Stimulated activated CD4-positive, alpha-beta T cell treated with anti-CD3 and anti-CD28 coated beads, Interleukin-1b, Interleukin-23, amount 100 ng/mL, for 1 hour (primary cell): ENCODE measurements at places on chromosomes 5 and 9.

DNA sequence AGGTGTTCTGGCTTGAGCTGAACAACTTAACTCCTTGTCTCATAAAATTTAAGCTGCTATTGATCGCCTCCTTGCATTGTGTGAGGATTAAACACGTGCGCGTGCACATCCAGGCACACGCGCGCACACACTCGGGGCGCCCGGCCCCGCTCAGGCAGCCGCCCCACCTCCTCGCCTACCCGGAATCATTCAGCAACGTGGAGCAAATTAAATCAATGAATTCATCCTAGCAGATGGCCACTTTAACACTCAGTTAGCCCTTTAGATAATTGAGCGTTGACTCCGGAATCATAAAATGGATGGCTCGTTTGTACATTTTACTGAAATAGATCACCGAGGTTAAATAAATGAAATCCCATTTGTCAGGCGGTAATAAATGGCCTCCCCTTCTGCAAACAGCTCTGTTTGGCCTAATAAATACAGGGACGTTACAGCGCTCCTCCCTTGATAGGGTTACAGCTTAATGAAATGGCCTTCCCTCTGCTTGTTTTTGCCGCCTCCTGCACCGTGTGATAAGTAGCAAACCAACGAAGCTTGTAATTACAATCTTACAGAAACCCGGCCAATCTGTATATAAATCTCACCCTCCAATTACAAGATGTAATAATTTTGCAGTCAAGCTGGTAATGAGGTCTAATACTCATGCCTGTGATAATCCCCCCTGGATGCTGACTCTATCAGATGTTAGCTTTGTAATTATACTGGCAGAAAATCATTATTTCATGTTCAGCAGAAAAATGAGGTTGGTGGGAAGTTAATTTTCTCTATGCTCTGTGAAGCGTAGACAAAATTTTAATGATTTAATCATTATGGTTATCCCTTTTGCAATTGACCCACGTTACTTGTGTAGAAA lies 229.7 kb upstream of the IRX4 start:
- DNase-seq: no peak

DNA sequence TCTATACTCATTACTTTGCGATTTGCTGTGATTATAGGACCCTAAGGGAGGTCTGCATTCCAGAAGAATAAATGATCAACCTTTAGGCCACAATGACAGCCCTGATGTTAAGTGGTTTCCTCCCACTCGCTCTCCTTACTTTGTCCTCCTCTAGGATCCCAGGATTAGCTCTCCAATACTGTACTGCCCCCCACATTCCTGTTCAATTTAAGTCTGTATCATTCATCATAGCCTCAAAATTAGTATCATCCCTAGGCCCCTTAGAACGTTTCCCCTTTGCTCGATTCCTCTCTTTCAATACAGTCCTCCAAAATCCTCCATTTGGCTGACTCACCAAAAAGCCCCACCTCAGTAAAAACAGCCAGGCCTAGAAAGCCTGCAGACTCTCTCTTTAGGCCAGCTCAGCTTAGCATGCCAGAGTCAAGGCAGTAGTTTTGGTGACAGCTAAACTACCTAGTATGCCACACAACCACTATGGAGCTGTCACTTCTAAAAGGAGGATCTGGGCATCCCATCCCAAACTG lies 24.4 kb downstream of the RNF145 start:
- DNase-seq: no peak

- no peak for DNase-seq
These were observed 116.6 kb downstream of the ESM1 start for GRCh38 chr5:54868511-54869483.

DNA sequence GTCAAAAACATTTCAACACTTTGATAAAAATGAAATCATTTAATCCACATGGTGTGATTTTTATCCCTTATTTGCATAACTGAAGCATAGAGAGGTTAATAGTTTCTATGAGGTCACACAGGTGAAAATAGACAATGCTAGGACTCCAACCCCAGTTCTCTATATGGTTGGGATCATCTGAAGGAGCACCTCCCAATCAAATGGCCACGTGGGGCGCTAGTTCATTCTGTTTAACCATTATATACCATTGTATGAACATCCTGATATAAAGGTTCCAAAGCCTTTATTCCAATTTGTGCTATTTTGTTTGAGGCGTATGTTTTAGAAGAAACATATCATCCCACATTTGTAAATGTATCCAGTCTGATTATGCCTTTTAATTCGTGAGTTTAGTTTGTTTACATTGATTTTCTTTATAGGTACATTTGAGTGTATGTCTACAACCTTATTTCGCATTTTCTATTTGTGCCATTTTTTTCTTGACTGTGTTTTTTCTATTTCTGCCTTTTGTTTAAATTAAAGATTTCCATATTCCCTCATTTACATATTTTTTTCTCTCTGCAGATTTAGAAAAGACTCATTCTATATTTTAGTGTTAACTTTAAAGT lies 1092.0 kb downstream of the MAT2B start:
- DNase-seq: no peak

GRCh38 chr5:175663186-175664184 lies 5.6 kb downstream of the HRH2 start:
- DNase-seq: no peak

- no peak for DNase-seq
These were observed 34.0 kb upstream of the ZNF484 start for GRCh38 chr9:92911511-92912475.

- DNase-seq: no peak
These were observed 32.4 kb downstream of the PCDHGC5 start for GRCh38 chr5:141521244-141521781.

- no peak for DNase-seq
These were observed 194.5 kb upstream of the RIOK2 start for GRCh38 chr5:97377582-97377981.

- no peak for DNase-seq
These were observed 105.6 kb downstream of the PSD2 start for GRCh38 chr5:139901251-139901575.
